ENCODE measurements at places on chromosomes 1 and 21.

GRCh38 chr21:39180429-39181019 lies 2.7 kb downstream of the PSMG1 start:
- DNase-seq: peak; percentile 7

DNA sequence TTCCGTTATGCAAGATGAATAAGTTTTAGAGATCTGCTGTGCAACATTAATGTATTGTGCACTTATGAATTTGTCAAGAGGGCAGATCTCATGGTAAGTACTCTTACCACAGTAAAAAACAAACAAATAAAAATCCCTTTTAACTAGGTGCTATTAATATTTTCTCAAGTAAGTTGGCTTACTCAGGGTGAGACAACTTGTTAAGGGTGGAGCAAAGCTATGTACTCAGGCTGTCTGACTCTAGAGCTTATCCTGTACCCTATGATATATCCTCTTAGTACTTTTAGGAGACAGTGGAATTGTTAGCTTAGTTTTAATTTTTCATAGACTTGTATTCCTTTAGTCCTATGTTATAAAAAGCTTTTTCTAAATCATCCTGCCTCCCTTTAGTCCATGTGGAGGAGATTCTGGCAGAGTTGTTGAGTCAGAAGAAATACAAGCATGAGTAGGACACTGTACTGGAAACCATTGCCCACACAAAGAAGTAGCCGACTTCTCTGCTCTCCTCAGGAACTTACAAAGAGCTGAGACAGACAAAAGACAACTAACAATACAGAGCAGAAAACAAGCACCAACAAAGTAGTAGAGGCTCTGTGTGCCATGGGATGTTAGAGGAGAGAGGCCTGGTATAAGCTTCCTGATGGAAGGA lies 49.2 kb downstream of the S1PR1 start:
- peak; percentile 39 for DNase-seq

DNA sequence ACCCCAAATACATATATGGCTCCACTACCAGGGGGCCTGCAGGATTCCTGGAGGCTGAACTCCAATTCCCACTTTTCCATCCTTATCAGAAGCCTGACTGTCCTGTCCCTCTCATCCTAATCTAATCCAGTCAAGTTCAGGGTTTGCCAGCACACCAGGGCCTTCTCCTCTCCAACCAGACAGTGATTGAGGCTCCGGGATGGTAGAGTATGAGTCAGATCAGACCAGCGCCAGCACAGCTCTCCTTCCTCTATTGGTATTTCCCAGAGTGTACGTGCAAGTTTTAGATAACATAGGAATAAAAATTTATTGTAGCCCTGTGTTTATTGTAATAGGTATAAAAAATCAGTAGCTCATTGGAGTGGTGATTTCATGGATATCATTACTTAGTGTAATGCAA lies 24.5 kb upstream of the RCSD1 start:
- DNase-seq: no peak

GRCh38 chr1:229557913-229558414 lies 543 bp downstream of the ABCB10 start:
- DNase-seq: peak; percentile 28
